ENCODE measurements at places on chromosomes 5 and 9.

- DNase-seq, result no peak
Observed at GRCh38 chr5:133285583-133286021, 233.8 kb downstream of the HSPA4 start.

DNA sequence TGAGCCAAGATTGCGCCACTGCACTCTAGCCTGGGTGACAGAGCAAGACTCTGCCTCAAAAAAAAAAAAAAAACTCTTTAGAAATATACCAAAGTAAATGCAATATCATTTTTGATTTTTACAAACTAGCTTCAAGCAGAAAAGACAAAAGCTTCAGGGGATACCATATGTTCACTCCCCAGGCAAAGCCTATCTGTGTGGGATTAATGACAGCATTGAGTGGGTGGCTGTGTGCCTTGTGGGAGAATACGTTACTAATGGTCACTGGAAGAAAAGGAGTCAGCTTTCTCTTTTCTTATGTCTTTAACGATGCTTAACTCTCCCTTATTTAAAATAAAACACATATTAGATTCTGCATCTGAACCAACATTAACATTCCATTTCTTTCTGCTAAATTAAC, 1.9 kb downstream of the PCA3 start:
- DNase-seq, result no peak

DNA sequence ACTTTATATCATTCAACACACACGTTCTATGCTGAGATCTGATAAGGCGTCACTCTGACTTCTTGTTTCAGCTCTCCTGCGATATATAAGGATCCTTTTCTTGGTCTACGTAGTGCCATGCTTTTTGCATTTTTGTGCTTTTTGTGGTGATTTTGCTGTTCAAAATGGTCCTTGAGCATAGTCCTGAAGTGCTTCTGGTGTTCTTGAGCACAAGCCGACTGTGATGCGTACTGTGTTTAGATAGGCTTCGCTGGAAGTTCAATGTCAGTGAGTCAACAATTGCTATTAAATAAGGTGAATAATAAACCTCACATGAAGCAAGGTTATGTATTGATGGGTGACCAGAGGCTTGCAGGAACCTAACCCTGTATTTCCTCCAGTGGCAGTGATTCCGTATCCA, 46.8 kb downstream of the ACO1 start:
- no peak for DNase-seq

GRCh38 chr5:143536364-143536763, 132.9 kb upstream of the NR3C1 start:
- no peak for DNase-seq

DNA sequence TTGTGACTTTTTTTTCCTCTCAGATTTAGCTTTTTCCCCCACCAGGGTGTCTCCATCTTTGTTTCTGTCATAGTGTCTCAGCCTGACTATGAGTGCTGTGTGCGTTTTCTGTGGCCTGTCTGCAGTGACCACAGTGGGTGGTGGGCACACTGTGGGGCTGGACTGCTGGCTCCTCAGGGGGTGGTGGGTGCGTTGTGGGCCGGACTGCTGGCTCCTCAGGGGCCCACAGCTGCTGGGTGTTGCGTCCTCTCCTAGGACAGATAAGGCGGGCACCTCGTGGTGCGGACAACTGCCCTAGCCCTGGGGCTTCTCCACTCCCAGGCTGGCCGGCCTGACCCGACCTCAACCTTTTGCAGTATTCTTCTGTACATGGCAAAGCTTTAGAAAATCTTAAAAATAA, 100.4 kb downstream of the EHMT1 start:
- DNase-seq, result no peak

DNA sequence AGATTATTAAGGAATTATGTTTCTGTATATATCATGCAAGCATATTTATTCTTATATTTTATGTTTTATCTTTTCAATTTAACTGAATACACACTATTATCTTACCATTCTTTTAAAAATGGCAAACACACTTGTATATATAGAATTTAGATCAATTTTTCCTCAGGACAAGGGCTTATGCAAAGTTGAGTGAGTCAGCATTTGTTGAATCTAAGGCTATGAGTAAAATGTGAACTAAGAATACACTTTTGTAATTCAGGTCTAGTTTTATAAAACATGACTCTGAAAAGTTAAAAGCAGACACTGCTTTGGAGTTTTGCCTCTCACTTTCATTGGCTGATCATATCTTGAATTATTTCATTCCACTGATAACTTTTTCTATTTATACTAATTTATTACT, 127.8 kb downstream of the FOCAD start:
- DNase-seq, result no peak

GRCh38 chr5:76494201-76494600, 91.1 kb downstream of the IQGAP2 start:
- DNase-seq, result no peak

GRCh38 chr5:80668016-80668969, 13.5 kb upstream of the DHFR start:
- no peak for DNase-seq

GRCh38 chr9:5144217-5144616, 41.2 kb downstream of the INSL6 start:
- no peak for DNase-seq

GRCh38 chr9:37917801-37918664, 14.1 kb upstream of the SLC25A51 start:
- no peak for DNase-seq

DNA sequence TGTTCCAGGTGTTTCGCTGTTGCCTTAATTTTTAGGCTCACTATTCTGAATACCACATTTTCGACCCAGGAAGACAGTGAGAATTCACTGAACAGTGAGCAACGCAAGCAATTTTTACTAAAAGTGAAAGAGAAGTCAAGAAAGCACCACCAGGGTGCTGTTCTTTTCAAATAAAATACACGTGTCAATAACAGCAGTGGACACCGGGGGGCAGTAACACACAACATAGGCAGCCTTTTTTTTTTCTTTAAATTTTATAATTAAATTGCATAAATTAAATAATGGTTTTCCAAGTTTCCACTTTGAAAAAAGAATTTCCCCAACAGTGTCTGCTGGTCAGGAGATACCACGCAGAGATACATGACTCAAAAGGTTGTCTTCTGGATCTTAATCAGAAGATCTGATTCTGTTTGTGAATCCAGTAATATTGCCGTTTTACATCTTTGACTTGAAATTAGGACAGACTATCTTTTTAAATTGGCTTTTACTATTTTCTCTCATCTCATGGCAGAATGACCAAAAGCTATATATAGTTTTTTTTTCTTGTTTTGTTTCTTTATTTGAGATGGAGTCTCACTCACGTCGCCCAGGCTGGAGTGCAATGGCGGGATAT, 47.1 kb upstream of the SH3GL2 start:
- DNase-seq, result peak; percentile 28

GRCh38 chr9:106288689-106289088, 574.3 kb upstream of the ZNF462 start:
- DNase-seq, result no peak

DNA sequence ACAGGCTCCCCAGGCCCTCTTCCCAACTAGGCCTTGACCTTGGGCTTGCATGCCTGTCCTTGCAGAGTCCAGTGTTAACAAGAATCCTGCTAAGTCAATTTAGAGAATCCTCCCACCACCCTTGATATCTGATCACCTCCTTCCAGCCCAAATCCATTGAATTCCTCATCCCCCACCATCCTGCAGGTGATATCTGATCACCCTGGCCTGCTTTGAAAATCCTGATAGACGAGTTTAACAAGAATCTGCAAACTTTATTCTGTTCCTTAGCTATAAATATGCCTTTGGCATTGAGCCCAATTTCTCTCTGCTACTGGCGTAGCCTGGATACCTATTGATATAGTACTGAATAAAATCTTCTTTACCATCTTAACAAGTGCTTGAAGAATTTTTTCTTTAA, 125.5 kb downstream of the DIRAS2 start:
- no peak for DNase-seq

DNA sequence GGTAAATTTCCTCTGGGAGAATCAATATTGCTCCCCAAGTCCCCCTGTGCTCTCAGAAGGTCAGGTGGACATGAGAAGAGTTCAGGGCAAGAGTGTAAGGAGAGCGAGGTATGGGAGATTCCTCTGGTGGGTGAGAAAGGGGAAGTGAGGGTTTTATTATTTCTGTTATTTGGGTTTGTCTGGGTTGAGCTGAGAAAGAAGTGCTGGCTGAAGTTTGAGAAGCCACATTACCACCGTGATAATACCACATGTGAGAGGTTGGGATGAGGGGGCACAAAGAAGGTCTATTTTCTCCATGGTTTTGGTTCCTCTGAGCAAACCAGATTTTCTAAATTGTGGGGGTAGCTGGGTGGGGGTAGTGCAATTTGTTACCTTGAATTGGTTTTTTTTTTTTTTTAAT, 350.4 kb downstream of the OSTF1 start:
- DNase-seq, result no peak

GRCh38 chr5:204966-205670, 12.8 kb downstream of the CCDC127 start:
- DNase-seq, result no peak

- no peak for DNase-seq
Observed at GRCh38 chr5:113427871-113428574, 6.8 kb downstream of the TSSK1B start.

- no peak for DNase-seq
Observed at GRCh38 chr9:38065369-38066075, 3.5 kb downstream of the SHB start.

DNA sequence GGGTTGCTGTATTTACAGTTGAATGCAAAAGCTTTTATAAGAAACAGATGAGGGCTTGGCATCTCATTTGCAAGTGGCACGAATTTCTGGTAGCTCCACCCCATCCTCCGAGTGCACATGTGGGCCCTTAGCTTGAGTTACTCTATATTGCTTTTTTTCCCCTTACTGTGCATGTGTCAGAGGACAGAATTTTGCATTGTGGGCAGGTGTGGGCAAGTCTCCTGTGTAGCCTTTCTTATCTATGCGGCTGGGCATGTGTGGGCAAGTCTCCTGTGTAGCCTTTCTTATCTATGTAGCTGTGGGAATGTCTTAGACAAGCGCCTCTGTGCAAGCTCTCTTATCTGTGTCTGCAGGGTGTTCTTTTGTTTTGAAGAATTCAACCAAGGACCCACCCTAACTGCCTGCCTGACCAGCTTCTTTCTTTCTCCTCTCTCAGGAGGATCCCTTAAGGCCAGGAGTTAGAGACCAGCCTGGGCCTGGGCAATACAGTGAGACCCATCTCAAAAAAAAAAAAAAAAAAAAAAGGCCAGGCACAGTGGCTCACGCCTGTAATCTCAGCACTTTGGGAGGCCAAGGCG, 34.1 kb upstream of the SIL1 start:
- no peak for DNase-seq

DNA sequence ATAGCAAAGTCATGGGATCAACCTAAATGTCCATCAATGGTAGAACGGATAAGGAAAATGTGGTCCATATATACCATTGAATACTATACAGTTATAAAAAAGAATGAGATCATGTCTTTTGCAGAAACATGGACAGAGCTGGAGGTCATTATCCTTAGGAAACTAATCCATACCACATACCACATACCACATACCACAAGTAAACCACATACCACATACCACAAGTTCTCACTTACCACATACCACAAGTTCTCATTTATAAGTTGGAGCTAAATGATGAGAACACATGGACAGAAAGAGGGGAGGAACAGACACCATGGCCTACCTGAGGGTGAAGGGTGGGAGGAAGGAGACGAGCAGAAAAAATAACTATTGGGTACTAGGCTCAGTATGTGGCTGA, 154.6 kb upstream of the GHR start:
- no peak for DNase-seq

- no peak for DNase-seq
Observed at GRCh38 chr5:133682451-133682850, 70.1 kb upstream of the FSTL4 start.

DNA sequence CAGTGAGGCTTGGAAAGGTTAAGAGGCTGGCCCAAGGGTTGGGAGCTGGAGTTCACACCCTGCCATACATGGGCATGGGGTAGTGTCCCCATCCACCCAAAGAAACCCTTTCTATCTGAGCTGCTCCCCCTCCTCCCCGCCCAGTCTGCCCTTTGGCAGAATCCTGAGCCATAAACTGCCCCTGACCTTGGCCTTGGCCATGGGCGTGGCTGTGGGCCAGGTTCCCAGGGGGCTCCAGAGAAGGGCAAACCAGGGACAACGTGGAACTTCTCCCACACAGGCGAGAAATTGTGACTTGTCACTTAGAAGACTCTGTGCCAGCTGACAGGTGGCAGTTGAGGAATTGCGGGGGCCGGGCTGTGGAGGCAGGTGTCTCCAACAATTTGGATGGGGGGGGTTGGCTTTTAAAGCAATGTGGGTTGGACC, 4.8 kb downstream of the FAM78A start:
- DNase-seq, result no peak

DNA sequence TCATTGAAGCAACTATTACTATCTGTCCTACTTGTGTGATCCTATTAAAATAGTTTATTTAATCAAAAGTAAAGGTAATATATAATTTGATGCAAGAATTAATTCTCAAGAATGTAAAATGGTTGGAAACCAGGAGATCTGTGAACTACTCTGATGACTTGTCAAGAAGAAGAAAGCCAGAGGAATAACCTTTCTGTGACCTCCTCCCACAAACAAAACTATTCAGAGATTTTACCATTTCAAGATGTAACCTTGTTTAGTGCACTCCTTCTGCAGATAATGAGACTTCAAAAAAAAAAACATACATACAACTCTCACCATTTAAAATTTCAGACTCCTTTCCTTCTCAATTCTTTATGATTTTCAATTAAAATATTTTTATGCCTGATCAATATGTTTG, 79.5 kb downstream of the RFX3 start:
- DNase-seq, result no peak

DNA sequence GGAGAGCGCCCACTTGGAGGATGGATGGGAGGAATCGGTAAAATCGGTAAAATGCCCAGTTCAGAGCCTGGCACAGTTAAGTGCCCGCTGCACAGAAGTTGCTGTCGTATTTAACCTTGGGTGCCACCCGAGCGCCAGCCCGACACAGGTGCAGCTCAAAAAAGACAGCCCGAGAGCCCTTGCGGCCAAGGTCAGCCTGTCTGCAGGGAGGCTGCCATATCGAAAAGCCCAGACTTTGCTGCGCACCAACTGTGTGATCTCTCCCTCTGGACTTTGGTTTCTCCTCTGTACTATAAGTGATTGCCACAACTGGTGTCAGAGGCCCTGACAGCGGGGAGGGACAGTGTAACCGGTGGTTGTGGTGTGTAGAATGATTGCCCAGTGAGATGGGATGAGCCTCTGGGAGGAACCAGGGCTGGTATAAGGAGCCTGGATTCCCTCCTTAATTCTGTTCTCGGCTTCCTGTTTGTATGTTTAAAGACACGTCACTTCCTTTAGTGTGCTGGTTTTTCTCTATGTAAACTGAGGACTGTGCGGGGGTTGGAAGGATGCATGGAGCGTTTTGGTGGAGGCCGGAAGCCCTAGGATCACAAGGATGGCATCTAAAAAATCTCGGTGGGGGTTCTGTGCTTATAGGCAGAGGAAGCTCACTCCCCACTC, 792 bp downstream of the NTMT1 start:
- no peak for DNase-seq

Data from NCI-H1694 treated with DMSO at 0.1 percent for 48 hours (cell line).